ENCODE measurements at places on chromosomes 13 and 19. TPM values are rescaled to one million over a fixed set of nuclear protein-coding genes. Genes with fewer than 3 reads are reported as not detected.

GRCh38 chr13:28321756-28322155 is 173.2 kb downstream of the FLT1 start:
- no peak overlapping the region for H3K4me3 ChIP-seq
- no peaks in the 10 kb centered on the region for H3K4me1 ChIP-seq
- H3K27ac ChIP-seq, result no peak overlapping the region
- no peak for DNase-seq

DNA sequence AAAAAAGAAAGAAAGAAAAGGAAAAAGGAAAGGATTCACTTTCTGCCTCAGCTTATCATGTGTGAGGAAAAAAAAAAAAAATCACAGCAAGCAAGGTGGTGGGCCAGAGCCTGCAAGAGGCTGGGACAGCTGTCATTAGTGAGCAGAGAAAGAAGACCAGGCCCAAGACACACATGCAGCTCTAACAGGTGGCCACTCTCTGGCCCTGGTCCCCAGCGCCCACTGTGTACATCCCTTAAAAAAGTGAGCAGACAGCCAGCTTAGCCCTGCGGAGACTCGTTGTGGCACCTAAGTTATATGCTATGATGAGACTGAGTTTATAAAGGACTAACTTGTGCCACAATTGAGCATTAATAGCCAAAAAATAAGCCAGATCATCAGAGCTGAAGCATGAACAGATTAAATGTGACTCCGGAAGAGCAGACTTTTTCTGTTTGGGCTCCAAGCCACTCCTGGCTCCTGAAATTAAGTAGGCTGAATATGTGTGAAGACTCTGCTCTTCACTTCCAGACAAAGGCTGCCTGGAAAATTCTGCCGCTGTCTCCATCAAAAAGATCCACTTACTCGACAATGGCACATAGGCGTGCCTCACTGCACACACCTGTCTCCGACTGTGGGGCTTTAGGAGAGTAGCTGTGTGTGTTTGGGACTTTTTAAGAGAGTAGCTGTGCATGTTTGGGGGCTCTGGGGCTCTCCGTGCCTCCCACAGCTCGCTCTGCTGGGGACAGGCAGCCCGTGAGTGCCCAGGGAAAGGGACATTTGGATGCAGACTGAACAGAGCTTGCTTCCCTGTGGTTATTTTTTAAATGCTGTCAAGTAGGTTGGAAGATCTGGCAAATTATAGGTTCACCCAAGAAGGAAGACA is 55.0 kb downstream of the LATS2 start:
- H3K27ac ChIP-seq, result no peak overlapping the region
- peaks cover 13% of the 10 kb centered on the region for H3K4me1 ChIP-seq
- H3K4me3 ChIP-seq, result no peak overlapping the region
- H3K36me3 ChIP-seq, result peaks cover 4% of the 10 kb centered on the region

- no peak overlapping the region for H3K27ac ChIP-seq
- DNase-seq, result no peak
These were observed 8.8 kb downstream of the PPP1R13L start for GRCh38 chr19:45395821-45396617.

- H3K36me3 ChIP-seq, result peaks cover 19% of the 10 kb centered on the region
- DNase-seq, result no peak
- H3K27me3 ChIP-seq, result no peaks in the 10 kb centered on the region
- H3K4me1 ChIP-seq, result peaks cover 37% of the 10 kb centered on the region
These were observed 837 bp downstream of the GNA15 start for GRCh38 chr19:3136684-3137055.

GRCh38 chr19:49390929-49391359 is 2.9 kb downstream of the KASH5 start:
- H3K4me3 ChIP-seq, result no peak overlapping the region
- H3K4me1 ChIP-seq, result peaks cover 12% of the 10 kb centered on the region
- H3K27ac ChIP-seq, result no peak overlapping the region
- no peaks in the 10 kb centered on the region for H3K36me3 ChIP-seq
- peaks cover 3% of the 10 kb centered on the region for H3K27me3 ChIP-seq

DNA sequence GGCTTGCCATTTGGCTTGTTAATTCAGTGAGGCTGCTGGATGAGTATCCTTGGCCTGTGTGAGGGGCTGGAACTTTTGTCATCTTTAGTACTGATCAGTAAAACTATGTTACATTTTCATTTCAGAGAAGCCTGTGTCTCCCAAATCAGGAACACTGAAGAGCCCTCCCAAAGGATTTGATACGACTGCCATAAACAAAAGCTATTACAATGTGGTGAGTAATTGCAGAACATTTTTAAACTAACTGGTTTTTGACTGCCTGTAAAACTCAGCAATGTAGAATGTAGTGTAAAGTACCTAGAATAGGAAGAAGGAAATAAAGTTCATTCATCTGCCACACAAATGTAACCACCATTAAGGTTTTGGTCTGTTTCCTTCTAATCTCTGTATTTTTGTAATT is 87.4 kb upstream of the TEX29 start:
- peaks cover 27% of the 10 kb centered on the region for H3K36me3 ChIP-seq
- H3K4me3 ChIP-seq, result no peak overlapping the region
- H3K27ac ChIP-seq, result no peak overlapping the region
- H3K4me1 ChIP-seq, result peaks cover 11% of the 10 kb centered on the region
- no peak for DNase-seq
- no peaks in the 10 kb centered on the region for H3K27me3 ChIP-seq

- H3K27me3 ChIP-seq, result peaks cover 59% of the 10 kb centered on the region
- H3K4me3 ChIP-seq, result peak overlapping the region; percentile 56
- no peak for DNase-seq
- peaks cover 12% of the 10 kb centered on the region for H3K4me1 ChIP-seq
- no peak overlapping the region for H3K27ac ChIP-seq
- peaks cover 2% of the 10 kb centered on the region for H3K36me3 ChIP-seq
These were observed 565 bp downstream of the KLK10 start for GRCh38 chr19:51018745-51019543.

DNA sequence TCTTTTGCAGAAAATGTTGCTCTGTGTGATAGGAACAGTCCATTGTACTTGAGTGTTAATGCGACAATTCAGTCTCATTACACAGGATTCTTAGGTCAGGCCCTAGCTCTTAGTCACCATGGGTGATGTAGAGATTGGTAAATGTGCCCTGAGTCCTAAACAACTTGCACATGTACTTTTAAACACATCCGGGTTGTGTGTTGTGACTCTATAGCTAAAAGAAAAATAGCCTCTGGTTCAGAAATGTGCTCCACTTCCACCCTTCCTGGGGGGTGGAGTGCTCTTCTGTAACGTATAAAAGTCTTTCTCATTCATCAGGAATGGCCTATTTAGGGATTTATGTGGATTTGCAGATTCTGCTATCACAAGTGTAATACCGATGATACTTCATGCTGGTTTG is 5.2 kb downstream of the SPATA13 start:
- H3K4me3 ChIP-seq, result no peak overlapping the region
- H3K4me1 ChIP-seq, result peaks cover 57% of the 10 kb centered on the region
- H3K36me3 ChIP-seq, result peaks cover 30% of the 10 kb centered on the region
- H3K27ac ChIP-seq, result peak overlapping the region; percentile 25
- no peak for DNase-seq

- H3K4me3 ChIP-seq, result no peak overlapping the region
- H3K4me1 ChIP-seq, result no peaks in the 10 kb centered on the region
- no peak for DNase-seq
- H3K36me3 ChIP-seq, result no peaks in the 10 kb centered on the region
- no peak overlapping the region for H3K27ac ChIP-seq
- H3K27me3 ChIP-seq, result no peaks in the 10 kb centered on the region
These were observed 560.4 kb downstream of the GPC6 start for GRCh38 chr13:93786846-93787489.

DNA sequence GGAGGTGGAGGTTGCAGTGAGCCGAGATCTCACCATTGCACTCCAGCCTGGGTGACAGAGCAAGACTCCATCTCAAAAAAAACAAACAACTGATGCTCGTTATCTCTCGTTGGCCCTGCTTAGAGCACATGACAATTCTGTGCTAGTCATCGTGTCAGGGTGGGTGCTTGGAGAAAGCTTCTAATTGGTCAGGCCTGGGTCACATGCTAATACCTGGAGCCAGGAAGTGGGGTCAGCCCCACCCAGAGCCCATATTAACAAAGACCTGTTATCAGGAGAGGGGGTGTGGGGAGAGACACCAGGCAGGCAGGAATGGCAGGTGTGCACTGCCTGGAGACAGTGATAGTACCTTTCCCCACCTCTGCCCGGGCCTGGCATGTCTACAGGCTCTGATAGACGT is 84.9 kb downstream of the DPF1 start:
- H3K4me3 ChIP-seq, result no peak overlapping the region
- H3K27ac ChIP-seq, result no peak overlapping the region
- no peak for DNase-seq
- H3K27me3 ChIP-seq, result no peaks in the 10 kb centered on the region
- no peaks in the 10 kb centered on the region for H3K4me1 ChIP-seq
- no peaks in the 10 kb centered on the region for H3K36me3 ChIP-seq

DNA sequence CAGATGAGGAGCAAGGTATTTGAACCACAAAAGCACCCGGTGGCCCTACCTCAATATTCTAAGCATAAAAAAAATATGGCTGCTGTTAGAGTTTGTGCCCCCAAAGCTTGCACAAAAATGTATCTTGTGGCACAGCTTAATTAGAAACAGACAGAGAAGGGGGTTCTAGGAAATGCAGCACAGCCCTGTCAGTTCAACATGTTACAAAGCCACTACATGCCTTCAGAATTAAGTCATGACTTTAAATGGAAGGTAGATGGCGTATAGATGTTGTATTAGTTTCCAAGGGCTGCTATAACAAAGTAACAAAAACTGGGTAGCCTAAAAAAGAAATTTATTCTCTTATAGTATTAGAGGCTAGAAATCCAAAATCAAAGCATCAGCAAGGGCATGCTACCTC is 703.8 kb downstream of the DIAPH3 start:
- H3K27me3 ChIP-seq, result peaks cover 3% of the 10 kb centered on the region
- H3K4me1 ChIP-seq, result no peaks in the 10 kb centered on the region
- H3K36me3 ChIP-seq, result no peaks in the 10 kb centered on the region
- H3K27ac ChIP-seq, result no peak overlapping the region
- no peak overlapping the region for H3K4me3 ChIP-seq
- DNase-seq, result no peak

- H3K4me1 ChIP-seq, result peaks cover 24% of the 10 kb centered on the region
- H3K36me3 ChIP-seq, result peaks cover 23% of the 10 kb centered on the region
- no peak for DNase-seq
- no peaks in the 10 kb centered on the region for H3K27me3 ChIP-seq
These were observed 52.8 kb downstream of the AKAP11 start for GRCh38 chr13:42324704-42325103.

- peaks cover 36% of the 10 kb centered on the region for H3K27me3 ChIP-seq
- no peaks in the 10 kb centered on the region for H3K36me3 ChIP-seq
- DNase-seq, result no peak
- H3K27ac ChIP-seq, result no peak overlapping the region
These were observed 4.6 kb downstream of the NECTIN2 start for GRCh38 chr19:44850641-44851109.

- H3K36me3 ChIP-seq, result peaks cover 58% of the 10 kb centered on the region
- H3K27ac ChIP-seq, result no peak overlapping the region
- no peaks in the 10 kb centered on the region for H3K27me3 ChIP-seq
- DNase-seq, result no peak
- H3K4me1 ChIP-seq, result peaks cover 15% of the 10 kb centered on the region
These were observed 6.1 kb downstream of the ATP13A1 start for GRCh38 chr19:19657397-19657783.

- no peak for DNase-seq
- H3K27me3 ChIP-seq, result peaks cover 2% of the 10 kb centered on the region
- H3K36me3 ChIP-seq, result peaks cover 4% of the 10 kb centered on the region
- peak overlapping the region; percentile 20 for H3K4me3 ChIP-seq
These were observed 3.3 kb downstream of the FCGRT start for GRCh38 chr19:49515767-49516166.

DNA sequence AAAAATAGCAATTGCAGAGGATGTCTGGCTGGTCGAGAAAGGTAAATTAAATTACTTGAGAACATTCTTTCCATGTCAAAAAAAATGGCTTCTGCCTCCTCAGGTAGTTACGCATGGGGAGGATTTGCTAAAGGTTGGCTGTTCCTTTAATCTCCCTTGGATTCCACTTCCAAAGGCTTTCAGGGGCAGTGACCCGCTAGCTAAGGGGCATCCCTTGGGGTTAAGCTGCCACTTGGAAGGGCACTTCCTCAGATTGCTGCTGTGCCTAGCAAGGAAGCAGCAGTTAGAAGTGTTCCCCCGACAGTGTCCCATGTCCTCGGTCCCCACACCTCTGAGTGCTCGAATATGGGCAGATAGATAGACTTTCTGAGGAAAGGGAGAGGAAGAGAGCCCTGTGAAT is 108.5 kb downstream of the RGCC start:
- no peak overlapping the region for H3K27ac ChIP-seq
- H3K4me3 ChIP-seq, result no peak overlapping the region
- H3K36me3 ChIP-seq, result peaks cover 3% of the 10 kb centered on the region
- H3K27me3 ChIP-seq, result no peaks in the 10 kb centered on the region
- DNase-seq, result no peak
- H3K4me1 ChIP-seq, result peaks cover 11% of the 10 kb centered on the region

Gene ZNF667
- total RNA-seq, result 0.05 TPM

Gene ZNF649
- total RNA-seq, result 12.3 TPM

Gene TRAPPC6A
- 22.8 TPM for total RNA-seq

Gene ANGPTL8
- total RNA-seq, result not detected

Gene CYP2S1
- total RNA-seq, result 0.60 TPM

Gene SUPT20H
- 75.7 TPM for total RNA-seq

Gene TGFBR3L
- 7.5 TPM for total RNA-seq

Data from activated T-helper 1 cell treated with anti-CD3 and anti-CD28 coated beads, Interleukin-12 subunit alpha, Interleukin-12 subunit beta, Interleukin-2, Interleukin-4 antibody, amounts not matched to agents 30 ng/mL and 10 ng/mL and 1 ng/mL, durations not matched to agents 14 hours and 24 hours and 36 hours (primary cell).